H7 (cell line): ENCODE measurements at places on chromosomes 12 and 14.
A peak's percentile ranks its signal among the peaks of the same experiment; 100 is the strongest.

- no peak for DNase-seq
Measured at GRCh38 chr12:6964605-6965025, 5.8 kb downstream of the PHB2 start.

GRCh38 chr12:52655251-52655650, 3.2 kb upstream of the KRT2 start:
- DNase-seq, result no peak

- DNase-seq, result no peak
Measured at GRCh38 chr14:61262082-61262481, 19.1 kb downstream of the TMEM30B start.

GRCh38 chr12:119649202-119649808, 18.6 kb upstream of the PRKAB1 start:
- peak; percentile 80 for DNase-seq

- DNase-seq, result peak; percentile 82
Measured at GRCh38 chr14:64293976-64294671, at the start of gene ESR2. ESR2 (minus strand) TSS chr14:64294371; CDS start chr14:64282985, 11,386 bp downstream.

DNA sequence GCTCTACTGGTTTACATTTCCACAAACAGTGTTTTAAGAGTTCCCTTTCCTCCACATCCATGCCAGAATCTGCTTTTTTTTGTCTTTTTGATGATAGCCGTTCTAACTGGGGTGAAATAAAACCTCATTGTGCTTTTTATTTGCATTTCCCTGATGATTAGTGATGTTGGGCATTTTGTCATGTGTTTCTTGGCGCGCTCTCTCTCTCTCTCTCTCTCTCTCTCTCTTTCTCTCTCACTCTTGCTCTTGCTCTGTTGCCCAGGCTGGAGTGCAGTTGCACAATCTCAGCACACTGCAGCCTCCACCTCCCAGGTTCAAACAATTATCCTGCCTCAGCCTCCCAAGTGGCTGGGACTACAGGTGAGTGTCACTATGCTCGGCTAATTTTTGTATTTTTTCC, 9.6 kb upstream of the MIS18BP1 start:
- DNase-seq, result no peak

GRCh38 chr12:26153421-26154154, 28.8 kb upstream of the BHLHE41 start:
- no peak for DNase-seq

- DNase-seq, result no peak
Measured at GRCh38 chr14:59465316-59466135, at the start of gene GPR135. GPR135 (minus strand) TSS chr14:59465380; CDS start chr14:59465226, 154 bp downstream.

DNA sequence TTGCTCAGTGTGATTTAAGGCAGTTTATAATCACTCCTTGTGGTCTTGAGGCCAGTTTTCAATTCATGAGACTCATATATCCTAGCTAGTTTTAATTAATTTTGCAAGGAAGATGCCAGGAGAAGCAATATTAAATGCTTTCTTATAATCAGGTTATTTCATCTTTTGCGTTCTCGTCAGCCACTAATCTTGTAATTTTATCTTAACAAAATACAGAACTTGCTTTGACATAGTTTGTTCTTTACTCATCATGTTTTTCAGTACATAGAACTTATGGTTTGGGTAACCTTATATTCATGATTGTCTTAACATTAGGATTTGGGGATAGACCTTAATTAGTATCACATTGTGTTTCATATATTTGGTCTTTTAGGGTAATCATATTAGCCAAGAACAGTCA, 76.0 kb downstream of the LIN52 start:
- no peak for DNase-seq
